ENCODE measurements at places on chromosomes 7 and 10.

GRCh38 chr7:91566402-91566732 lies 302.1 kb downstream of the FZD1 start:
- DNase-seq = no peak

- no peak for DNase-seq
These were observed 136.7 kb downstream of the VIPR2 start for GRCh38 chr7:159007996-159008389.

GRCh38 chr10:29908962-29909361 lies 150.4 kb downstream of the JCAD start:
- no peak for DNase-seq

DNA sequence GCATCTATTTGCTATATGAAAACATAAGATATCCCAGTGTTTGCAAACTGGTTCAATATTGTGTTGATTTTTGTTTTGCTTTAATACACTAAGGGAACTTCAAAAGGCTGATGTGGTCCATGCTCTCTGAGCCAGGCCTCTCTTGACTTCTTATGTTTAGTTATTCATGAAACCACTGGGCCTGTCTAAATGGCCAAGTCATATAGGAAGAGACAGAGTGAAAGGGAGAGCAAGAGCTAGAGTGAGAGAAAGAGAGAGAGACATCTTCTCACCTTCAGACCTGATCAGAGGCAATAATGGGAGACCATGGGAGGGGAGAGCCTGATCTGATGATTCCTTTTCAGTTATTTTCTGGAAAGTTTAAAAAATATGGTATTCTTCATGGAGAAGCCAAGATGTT lies 6.1 kb upstream of the FAS start:
- DNase-seq = no peak

DNA sequence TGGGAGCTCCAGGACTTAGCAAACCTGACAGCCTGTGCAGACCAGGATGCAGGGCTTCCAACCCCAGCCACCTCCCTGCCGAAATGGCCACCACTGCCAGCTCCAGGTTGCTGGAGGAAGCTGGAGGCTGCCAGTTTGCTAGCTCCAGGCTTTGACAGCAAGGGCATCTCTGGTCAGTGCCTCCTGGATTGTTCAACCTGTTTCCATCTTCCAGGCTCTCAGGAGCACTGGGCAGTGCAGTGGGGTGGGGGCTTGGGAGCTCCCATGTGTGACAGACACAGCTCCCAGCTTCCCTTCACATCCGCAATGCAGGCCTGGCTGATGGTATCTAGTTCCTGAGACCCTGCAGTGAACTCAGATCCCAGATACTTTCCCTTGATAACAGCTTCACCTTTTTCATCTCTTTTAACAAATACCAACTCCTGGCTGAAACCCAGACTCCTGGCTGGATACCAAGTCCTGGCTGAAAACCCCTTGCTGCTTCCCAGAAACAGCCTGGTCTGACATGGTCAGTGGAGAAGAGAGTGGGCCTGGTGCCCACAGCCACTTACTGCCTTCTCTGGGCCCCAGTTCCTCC lies 20.8 kb upstream of the RET start:
- DNase-seq = no peak

- no peak for DNase-seq
These were observed 673.1 kb upstream of the PHF14 start for GRCh38 chr7:10300577-10300976.

- no peak for DNase-seq
These were observed 55.3 kb downstream of the ADCYAP1R1 start for GRCh38 chr7:31107106-31108090.

DNA sequence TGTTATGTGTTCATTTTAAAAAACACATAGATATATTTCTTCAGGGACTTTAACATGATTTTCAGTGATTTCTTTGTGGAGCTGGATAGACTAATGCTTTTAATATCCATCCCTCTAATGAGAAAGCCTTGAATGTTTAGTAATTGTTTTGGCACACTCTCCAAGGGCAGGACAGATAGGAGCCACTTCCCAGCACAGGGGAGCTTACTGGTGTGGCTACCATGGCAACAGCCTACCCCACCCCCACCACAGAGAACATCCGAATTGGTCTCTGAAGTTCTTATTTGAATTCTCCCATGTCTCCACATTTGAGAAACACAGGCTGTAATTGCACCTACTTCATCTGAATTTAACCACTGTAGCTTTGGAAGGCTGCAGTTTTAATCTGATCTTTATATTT lies 87.7 kb downstream of the PRKG1 start:
- no peak for DNase-seq

GRCh38 chr7:155864271-155864985 lies 52.2 kb upstream of the SHH start:
- no peak for DNase-seq

GRCh38 chr10:34474009-34474376 lies 341.1 kb downstream of the PARD3 start:
- no peak for DNase-seq

- DNase-seq = no peak
These were observed 177.1 kb downstream of the USP6NL start for GRCh38 chr10:11434324-11434723.

DNA sequence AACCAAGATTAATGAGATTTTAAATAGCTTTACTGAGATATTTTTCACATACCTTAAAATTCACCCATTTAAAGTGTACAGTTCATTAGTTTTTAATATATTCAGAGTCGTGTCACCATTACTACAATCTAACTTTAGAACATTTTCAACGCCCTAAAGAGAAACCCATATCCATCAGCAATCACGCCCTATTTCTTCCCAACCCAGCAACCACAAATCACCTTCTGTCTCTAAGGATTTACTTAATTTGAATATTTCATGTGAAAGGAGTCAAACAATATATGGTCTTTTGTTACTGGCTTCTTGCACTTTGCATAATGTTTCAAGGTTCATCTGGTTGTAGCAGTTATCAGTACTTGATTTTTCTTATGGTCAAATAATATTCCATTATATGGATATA lies 25.1 kb upstream of the PDZD8 start:
- DNase-seq = no peak

DNA sequence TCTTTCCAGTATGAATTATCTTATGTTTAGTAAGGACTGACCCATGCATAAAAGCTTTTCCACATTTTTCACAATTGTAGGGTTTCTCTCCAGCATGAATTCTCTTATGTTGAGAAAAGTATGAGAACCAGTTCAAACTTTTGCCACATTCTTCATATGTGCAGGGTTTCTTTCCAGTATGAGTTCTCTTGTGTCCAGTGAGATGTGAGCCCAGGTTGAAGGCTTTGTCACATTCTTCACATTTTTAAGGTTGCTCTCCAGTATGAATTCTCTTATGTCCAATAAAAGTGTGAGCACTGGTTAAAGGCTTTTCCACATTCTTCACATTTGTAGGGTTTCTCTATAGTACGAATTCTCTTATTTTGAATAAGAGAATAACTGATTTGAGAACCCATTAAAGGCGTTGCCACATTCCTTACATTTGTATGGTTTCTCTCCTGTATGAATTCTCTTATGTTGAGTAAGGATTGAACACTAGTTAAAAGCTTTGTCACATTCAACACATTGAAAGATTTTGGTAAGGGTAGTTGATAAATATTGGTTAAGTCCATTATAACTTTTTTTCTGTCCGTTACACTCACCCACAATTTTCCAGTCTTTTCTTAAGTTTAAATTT lies 911.0 kb upstream of the ZNF722 start:
- no peak for DNase-seq

DNA sequence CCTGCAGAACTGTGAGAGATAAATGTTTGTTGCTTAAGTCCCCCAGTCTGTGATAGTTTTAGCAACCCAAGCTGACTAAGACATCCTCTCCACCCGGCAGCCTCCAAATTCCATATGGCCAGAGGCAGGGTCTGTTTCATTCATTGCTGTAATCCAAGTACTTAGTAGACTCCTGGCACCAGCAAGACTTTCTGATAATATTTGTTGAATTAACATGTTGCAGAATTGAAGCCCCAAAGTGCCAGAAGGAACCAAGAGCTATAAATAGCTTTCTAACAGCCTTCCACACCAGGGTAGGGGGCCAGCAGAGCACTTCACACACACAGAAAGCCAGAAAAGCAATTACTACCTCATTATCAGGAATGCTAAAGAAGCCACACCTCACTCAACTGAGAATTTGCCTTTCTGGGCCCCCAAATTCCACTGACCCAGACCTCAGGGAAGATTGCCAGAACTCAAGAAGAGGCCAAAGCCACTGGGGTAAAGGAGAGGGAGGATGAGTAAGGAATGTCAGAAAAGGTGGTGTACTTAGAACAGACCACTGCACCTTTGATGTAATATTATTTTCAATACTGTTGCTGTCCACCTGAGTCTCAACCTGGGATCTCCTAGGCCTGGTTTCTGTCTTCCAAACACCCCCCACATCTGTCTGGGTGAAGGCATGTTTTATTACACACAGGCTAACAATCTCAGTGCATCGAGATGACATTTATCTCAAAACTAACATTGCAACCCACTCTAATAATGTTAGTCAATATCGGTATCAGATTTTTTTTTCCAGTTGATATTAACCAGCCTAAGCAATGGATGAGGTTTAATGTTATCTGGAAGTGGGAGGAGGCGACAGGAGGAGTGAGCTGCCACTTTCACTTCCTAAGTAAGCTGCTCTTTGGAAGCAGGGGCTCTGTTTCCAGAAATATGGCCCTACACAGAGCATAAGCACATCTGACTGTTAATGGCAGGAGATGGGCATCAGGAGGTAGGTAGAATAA lies 5.5 kb downstream of the NOD1 start:
- DNase-seq = no peak

DNA sequence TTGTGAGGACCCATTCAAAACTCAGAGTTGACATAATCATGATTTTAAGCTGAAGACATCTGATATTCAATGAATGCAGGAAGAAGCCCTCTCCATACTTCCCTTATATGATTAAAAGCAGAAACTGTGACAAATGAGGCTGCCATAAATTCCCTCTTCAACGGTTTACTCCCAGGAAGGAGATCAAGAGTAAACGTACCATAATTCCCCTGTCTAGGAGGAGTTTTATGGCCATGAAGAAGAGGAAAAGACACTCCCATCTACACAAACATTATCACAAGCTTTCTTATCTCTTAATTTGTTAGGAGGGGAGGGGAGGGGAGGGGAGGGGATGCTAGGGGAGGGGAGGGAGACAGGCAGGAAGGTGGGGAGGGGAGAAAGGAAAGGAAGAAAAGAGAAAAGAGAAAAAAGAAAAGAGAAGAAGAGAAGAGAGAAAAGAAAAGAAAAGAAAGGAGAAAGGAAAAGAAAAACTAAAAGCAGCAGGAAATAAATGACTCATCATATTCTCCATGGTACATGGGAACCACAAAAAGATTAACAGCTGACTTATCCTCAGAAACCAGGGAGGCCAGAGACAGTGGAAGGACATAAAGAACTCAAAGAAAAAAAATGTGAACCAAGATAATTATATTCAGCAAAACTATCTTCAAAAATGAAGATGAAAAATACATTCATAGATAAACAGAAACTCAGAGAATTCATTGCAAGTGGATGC lies 121.6 kb downstream of the ALOX5 start:
- DNase-seq = no peak

DNA sequence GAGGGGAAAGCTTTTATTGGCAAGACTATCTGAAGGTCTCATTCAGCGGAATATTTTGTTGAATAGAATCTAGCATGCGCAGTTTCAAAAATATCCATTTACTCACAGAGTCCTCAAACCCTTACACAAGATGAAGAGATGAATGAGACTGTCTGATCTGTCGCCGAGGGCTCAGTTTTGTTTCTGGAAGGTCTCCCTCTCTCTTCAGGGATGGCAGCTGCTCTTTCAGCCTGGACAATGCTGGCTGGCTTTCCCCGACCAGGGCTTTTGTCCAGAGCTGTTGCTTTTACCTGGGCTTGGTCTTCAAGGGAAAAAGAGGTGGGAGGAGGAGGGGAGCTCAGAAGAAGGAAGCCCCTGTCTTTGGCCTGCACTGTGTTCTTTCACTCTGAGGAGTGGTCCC lies 81.9 kb upstream of the BTBD16 start:
- no peak for DNase-seq

DNA sequence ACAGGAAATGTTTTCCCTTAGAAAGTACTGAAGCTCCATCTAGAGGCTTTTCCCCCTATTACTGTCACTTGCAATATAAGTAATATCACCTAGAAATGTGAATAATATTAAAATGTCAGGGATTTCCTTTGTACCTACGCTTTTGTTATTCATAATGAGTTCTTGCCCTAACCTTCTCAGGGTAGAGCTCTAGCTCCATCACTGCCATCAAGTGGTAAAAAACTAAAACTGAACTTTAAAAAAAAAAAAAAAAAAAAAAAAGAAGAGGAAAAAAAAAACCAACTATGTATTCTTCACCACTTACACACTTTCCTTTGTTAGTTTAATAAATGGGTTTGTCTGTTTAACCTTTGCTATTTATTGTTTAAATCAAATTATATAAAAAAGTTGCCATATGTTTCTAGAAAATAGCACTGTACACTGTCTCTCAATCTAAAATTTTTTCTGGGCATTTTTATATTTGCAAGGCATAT lies 49.9 kb downstream of the DNAJC1 start:
- no peak for DNase-seq

GRCh38 chr7:29071203-29071874 lies 75.0 kb downstream of the CPVL start:
- DNase-seq = no peak

DNA sequence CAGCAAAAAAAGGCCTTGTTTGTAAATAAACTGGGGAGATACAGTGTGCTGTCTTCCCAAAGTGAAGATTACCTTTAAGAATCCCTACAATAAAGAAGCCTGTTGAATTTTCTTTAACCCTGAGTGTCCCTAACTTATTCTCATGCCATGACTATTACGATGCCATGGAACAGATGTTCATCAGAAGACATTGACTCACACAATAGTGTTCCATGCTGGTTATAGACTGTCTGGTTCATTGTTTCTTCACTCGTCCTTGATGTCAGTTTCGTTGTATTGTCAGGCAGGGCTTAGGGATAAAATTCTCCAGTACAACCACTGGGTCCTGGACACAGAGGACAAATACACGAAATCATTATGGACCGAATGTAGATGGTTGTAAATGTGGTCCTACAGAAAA lies 36.2 kb upstream of the BMPER start:
- no peak for DNase-seq

- DNase-seq = no peak
These were observed 31.5 kb upstream of the TUBB8 start for GRCh38 chr10:80477-81105.

GRCh38 chr10:133067149-133068105 lies 20.3 kb upstream of the ADGRA1 start:
- no peak for DNase-seq

DNA sequence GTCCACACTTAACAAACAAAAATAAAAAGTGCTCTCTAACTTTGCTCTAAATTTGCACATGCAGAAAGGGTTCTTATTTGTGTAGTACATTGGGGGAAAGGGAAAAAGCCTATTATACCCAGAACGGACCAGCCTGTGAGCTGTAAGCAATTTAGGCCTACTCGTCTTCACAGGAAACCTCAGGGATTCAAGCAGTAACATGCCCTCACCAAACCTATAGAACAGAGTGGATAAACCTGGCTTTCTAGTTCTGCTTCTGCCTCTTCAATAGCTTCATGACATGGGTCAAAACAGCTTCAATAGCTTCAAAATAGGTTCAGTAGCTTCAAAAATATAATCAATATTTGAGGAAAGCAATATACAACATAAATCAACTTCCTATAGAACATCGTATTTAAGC lies 163.7 kb downstream of the ARL4A start:
- no peak for DNase-seq

Measured in cortex of kidney (tissue), 1 donor.